IMR-90 (cell line): ENCODE measurements at places on chromosomes 7 and 10. TPM values are rescaled to one million over a fixed set of nuclear protein-coding genes. Genes with fewer than 3 reads are reported as not detected.

Gene KCND2
- total RNA-seq: under 0.01 TPM in 2 replicates

Gene PPP1R17
- not detected in 2 replicates for total RNA-seq

Gene INSYN2A
- under 0.01 and 0.18 TPM in 2 replicates for total RNA-seq

Gene HOXA3
- 0.83 and 0.90 TPM in 2 replicates for total RNA-seq

Gene BTAF1
- 42.3 and 48.0 TPM in 2 replicates for total RNA-seq

Gene PDAP1
- total RNA-seq: 40.3 and 124 TPM in 2 replicates

Gene HOXA5
- 19.9 and 23.9 TPM in 2 replicates for total RNA-seq

Gene SHLD2
- 19.9 and 28.1 TPM in 2 replicates for total RNA-seq

Gene MKRN1
- total RNA-seq: 83.0 and 83.3 TPM in 2 replicates

Gene C7orf57
- not detected in 2 replicates for total RNA-seq

Gene NPC1L1
- total RNA-seq: not detected in 2 replicates

Gene PNLIPRP3
- total RNA-seq: not detected in 2 replicates

Gene ITPRID1
- total RNA-seq: not detected in 2 replicates
